Activated CD4-positive, CD25-positive, alpha-beta regulatory T cell treated with anti-CD3 and anti-CD28 coated beads, Interleukin-2, amount 50 U/mL, for 24 hours (primary cell): ENCODE measurements at places on chromosomes 13 and 19.

GRCh38 chr13:111575719-111576118 is 255.3 kb downstream of the TEX29 start:
- no peak for ATAC-seq

DNA sequence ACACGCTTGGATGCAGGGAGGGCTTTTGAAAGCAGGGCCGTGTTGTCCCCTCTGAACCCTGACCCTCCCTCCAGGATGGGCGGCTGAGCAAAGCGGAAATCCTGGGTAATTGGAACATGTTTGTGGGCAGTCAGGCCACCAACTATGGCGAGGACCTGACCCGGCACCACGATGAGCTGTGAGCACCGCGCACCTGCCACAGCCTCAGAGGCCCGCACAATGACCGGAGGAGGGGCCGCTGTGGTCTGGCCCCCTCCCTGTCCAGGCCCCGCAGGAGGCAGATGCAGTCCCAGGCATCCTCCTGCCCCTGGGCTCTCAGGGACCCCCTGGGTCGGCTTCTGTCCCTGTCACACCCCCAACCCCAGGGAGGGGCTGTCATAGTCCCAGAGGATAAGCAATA is 15.2 kb downstream of the RCN3 start:
- ATAC-seq = no peak

GRCh38 chr19:19552798-19553197 is 14.7 kb downstream of the CILP2 start:
- ATAC-seq = no peak

- ATAC-seq = no peak
Observed at GRCh38 chr13:100484702-100485101, 103.9 kb downstream of the GGACT start.

DNA sequence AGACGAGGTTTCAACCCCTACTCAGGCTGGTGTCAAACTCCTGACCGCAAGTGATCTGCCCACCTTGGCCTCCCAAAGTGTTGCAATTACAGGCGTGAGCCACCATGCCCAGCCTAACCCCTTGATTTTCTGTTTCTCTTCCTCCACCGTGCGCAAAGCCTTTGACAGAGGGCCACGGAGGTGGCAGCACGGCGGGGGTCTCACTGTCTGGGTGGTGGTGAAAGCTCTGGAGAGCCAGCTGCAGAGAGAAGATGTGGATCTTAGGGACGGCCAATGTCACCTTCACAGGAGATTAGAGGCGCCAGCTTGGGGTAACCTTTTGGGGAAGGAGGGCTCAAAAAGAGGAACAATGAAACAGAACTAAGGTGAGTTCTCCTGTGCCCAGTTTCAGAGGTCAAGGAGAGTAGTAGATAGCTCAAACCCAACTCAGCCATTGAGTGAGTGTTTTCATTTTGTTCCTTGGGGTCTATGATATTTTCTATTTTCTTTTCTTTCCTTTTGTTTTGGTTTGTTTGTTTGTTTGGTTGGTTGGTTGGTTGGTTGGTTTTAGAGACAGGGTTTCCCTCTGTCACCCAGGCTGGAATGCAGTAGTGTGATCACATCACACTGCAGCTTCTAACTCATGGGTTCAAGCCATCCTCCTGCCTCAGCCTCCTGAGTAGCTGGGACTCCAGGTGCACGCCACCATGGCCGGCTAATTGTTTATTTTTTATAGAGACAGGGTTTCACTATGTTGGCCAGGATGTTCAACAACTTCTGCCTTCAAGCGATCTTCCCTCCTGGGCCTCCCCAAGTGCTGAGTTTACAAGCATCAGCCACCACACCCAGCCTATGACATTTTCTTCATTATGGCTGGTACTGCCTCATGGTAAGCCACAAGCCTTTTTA is 37.7 kb downstream of the GPR42 start:
- no peak for ATAC-seq

DNA sequence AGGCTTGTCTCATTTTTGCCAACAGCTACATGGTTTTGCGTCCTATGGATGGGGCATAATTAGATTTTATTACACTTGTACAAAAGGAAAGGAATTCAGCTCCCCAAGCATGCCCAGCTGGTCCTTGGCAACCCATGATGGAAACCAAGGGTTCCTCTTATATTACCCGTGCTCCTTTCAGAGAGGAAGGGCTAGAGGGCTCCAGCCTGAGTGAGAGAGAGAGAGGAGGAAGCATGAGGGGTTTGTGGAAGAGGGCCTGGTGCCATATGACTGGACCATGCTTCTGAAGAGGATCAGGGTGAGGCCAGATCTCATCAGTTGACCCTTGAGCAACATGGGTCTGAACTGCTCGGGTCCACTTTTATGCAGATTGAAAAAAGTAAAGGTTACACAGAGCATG is 3.5 kb upstream of the RPS9 start:
- no peak for ATAC-seq

DNA sequence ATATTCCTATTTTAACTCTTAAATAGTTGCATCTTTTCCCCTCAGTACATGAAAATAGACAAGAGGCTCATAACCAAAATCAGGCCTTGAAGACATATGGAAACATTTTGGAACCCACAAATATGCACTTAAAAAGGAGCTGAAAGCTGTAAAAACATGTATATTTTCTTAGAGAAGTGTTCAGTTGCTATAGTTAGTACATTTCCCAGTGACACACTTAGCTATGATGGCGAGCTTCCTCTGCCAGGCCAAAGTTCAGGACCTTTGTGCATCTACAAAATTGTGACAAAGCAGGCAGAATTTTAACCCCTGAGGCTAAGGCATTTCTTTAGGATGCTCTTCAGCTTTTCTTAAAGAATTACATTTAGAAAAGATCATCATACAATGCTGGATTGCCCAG is 54.5 kb downstream of the RCBTB2 start:
- ATAC-seq = no peak

DNA sequence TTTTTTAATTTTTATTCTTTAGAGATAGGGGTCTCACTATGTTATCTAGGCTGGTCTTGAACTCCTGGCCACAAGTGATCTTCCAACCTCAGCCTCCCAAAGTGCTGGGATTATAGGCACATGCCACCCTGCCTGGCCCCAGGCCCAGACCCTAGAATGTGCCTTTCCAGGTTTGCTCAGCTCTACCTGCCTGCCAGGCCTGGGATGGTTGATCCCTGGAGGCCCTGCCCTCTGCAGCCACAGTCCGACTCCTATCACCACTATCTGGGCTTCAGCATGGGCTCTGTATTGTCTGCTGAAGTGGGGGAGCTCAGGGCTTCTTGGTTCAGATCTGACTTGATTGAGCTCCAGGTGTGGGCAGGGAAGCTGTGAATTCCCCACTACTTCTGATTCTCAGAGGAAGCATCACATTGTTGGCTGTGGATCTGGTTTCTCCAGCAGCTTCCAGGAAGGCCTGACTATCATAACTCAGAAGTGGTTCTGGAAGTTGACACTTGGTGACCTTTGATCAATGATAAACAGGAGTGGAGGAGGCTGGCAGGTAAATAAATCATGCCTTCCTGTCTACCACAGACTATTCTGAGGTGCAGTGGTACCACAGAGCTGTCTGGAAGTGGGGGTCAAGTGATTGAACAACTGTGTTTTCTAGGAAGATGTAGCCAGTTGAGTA is 71.9 kb downstream of the OLFM4 start:
- no peak for ATAC-seq

DNA sequence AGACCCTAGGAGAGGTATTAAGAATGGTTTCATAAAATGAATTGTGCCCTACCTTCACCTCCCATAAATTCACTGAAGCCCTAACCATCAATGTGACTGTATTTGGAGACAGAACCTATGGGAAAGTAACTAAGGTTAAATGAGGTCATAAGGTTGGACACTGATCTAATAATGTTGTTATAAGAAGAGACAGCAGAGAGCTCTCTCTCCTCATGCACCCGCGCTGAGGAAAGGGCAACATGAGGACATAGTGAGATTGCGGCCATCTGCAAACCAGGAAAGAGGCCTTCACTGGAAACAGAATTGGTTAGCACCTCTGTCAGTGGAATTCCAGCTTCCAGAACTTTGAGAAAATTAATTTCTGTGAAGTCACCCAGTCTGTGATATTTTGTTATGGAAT is 1396.1 kb upstream of the MIR17HG start:
- no peak for ATAC-seq

- ATAC-seq = no peak
Observed at GRCh38 chr19:23764781-23765180, 6.1 kb upstream of the ZNF681 start.

DNA sequence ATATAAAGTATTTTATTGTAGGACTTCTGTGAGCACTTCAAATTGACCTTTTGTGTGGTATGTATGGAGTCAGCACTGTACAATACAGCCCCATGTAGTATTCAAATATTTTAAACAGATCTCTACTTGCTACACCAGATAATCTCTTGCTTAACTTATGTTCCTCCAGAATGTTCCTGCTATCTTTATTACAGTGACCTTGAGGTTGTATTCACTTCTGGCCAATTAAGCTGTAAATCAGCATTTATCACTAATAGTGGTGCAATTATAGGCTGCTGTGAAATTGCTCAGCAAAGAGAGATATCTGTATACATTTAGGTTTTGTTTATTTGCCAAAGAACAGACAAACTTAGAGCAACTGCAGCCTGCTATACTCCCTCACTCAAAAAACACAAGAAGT is 1218.6 kb downstream of the PCDH17 start:
- no peak for ATAC-seq

DNA sequence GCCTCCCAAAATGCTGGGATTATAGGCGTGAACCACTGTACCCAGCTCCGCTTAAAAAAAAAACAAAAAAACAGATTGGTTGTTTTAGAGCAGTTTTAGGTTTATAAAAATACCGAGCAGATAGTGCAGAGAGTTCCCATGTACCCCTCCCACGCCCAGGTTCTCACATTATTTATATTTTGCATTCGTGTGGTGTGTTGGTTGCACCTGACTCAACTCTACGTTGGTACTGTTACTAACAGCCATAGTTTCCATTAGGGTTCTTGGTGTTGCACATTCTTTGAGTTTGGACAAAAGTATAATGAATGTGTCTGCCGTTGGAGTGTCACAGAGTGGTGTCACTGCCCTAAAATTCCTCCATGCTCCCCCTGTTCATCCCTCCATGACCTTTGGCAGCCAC is 29.1 kb downstream of the MYO9B start:
- peak; percentile 30 for ATAC-seq

DNA sequence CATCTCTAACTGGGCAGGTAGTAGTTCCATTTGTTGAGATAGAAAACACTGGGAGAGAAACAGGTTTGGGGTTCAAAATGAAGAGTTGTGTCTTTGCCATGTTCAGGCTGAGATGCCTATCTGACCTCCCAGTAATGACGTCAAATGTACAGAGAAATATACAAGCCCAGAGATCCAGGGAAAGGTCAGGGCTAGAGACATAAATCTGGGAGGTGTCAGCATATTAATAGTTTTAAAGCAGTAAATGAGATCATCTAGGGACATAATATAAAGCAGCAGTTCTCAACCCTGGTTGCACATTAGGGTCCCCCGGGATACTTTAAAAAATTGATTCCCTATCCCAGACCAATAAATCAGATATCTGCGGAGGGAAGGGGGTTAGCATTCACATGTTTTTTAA is 501.5 kb downstream of the UQCRFS1 start:
- ATAC-seq = no peak

DNA sequence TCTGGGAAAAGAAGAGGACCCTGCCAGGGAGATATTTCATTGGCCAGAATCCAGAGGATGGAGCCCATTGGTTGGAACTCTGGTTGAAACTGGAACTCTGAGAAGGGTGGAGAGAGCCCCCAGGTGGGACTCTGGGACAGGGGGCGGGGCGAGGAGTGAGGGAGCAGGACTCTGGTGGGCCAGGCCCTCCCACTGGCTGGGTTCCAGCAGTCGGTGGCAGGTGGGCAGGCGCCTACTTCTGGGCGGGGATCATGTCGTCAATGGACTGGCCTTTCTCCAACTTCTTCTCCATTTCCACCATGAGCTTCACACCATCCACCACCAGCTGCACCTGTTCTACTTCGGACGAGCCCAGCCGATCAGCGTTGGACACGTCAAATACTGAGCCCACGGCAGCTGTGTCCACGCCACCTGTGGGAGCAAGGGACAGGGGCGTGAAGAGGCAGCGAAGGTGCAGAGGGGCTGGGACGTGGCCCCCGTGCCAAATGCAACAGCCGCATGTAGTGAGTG is 16.1 kb downstream of the CKM start:
- ATAC-seq = no peak

DNA sequence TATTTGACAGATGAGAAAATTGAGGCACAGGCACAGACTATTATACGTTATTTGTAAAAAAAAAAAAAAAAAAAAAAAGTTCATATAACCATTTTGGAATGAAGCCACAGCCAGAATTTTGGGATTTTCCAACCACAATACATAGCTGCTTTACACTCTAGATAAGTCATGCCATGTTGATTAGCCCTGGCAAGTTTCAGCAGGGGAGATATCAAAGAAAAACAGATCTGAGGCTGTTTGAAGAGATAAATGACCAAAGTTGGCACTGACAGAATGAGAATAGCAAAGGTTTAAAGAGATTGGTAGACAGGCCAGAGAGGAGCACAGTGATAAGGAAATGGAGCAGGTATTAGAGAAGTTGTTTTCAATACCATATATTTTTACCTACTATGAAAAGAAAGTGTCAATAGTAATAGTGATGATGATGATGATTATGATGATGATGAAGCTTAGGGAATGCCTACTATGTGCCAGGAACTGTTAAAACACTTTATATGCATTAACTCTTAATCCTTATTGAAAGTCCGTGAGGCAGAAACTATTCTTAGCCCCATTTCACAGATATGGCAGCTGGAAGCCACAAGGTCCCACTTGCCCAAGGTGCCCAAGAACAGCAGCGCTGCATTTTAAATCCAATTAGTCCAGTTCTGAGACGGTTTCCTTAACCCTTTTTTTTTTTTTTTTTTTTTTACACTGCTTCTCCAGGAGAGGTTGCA is 105.5 kb downstream of the MBNL2 start:
- no peak for ATAC-seq

DNA sequence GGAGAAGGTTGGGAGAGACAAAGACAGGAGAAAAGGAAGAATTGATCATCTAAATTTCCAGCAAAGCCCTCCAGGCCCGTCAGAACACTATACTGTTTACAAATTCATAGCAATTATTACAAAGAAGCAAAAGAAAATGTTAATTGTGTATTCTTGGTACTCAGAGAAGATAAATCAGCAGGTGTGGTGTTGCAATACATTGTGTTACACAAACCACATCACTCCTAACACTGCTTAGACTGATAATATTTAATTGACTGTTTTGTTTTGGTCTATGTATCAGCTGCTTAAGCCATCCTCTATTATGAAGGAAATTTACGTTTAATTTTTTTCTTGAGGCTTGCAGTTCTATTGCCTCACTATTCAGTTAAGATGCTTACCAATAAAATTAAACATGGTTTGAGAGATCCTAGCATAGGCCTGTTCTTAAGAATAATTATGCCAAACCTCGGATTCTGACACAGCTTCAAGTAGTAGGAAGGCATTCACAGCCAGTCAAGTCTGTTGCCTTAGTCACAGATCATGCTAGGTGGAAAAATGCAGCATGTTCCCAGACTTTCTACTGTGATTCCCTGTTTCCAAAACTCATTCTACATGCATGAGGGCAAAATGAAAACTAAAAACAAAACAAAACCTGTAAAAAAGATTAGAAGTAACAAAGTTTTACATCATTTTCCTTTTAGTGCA is 129.2 kb downstream of the TBC1D4 start:
- no peak for ATAC-seq

- ATAC-seq = no peak
Observed at GRCh38 chr19:590750-591098, 1.0 kb downstream of the HCN2 start.
